Activated CD4-positive, alpha-beta T cell treated with anti-CD3 and anti-CD28 coated beads, Interleukin-2, Interleukin-4, amounts not matched to agents 100 ng/mL and 50 ng/mL, durations not matched to agents 16 hours and 8 hours (primary cell): ENCODE measurements at places on chromosomes 2 and 18.

GRCh38 chr2:176650838-176651555, 381.8 kb downstream of the MTX2 start:
- DNase-seq = no peak

GRCh38 chr2:220466251-220466691, 838.8 kb downstream of the SLC4A3 start:
- no peak for DNase-seq

- no peak for DNase-seq
Observed at GRCh38 chr2:28068088-28068487, 177.6 kb downstream of the BABAM2 start.

GRCh38 chr2:144704709-144705095, 184.8 kb upstream of the ZEB2 start:
- no peak for DNase-seq

GRCh38 chr2:155815275-155815674, 517.2 kb downstream of the NR4A2 start:
- DNase-seq = no peak

GRCh38 chr18:63890950-63891304, 3.4 kb downstream of the SERPINB2 start:
- DNase-seq = no peak

DNA sequence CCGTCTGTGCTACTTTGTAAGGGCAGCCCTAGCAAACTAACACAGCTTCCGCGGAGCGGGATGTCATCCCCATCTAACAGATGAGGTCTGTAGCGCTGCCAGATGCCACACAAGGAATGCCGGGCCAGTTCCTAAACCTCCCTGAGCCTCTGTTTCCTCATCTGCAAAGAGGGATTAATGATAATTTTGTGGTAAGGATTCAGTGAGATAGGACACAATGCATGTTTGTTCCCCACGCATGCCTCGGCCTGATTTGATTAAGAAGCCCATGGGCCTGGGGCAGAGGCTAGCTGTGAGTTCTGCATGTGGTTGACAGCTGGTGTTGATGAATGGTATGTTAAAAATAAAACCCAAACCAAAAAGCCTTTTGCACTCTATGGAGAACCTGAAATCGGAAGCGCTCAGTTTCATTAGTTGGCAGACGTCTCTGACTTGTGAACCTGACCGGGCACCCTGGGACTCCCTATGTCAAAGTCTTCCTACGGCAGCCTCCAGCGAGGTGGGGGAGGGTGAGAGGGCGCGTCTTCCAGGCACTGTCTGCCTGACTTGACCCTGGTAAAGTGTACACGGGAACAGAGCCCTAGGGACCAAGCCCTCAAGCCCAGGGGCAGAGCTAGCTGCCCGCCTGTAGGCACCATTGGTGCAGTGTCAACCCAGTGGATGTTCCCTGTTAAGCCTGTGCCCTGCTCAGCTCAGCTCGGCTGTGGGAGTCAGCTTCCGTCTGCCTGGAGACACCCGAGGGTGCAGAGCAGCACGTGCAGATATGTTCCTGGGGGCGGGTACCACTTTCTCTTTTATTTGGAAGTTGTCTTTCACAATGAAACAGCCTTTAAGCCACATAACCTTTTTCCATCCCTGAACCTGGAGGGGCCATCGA, 14.8 kb upstream of the INHBB start:
- DNase-seq = no peak

DNA sequence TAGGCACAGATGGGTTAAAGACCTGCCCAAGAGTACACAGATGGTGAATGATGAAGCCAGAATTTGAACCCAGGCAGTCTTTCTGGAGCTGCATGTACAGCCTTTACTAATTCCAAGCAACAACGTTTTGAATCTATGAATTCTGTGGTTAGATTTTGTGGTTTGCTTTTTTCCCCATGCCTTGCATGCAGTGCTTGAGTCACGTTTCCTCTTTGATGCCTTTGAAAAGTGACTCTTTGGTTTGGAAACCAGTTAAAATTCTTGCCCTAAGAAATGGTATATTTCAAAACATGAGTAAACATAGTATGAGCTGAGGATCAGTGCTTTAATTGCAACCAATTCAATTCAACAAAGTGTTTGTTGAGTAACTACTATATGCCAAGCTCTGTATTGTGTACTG, 48.2 kb upstream of the PPM1B start:
- DNase-seq = peak; percentile 89

DNA sequence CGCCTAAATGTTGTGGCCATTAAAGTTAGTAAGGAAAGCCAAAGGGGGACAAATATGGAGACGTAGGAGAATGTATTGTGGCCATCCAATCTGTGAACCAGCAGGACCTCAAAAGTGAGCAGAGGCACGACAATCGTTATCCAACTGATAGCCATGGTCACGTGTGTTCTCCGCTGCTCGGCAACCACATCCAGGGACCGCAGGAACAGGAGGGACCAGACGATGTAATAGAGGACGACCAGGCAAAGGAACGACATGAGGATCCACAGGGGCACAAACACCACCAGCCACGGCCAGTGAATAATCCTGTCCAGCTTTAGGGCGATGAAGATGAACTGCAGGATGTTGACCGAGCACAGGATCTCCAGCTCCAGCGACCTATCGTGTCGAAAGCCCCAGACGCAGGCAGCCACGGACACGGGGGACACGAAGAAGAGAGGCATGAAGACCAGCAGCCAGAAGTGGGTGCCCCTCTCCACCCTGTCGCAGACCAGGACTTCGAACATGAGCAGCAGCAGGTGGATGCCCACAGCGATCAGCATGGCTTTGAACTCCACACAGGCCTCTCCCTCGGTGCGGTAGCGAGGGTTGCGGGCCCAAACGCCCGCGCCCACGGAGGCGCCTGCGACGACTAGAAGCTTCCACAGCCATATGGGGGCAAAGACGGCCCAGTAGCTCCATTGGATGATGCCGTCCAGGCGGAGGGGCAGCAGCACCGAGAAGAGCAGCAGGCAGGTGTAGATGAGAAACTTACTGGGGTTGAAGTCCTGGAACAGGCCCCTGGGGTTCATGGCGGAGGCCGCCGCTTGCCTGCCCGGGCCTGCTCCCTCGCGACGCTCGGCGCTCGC, 790 bp downstream of the TMEM185B start:
- no peak for DNase-seq
